ENCODE measurements at places on chromosomes 4 and X.

DNA sequence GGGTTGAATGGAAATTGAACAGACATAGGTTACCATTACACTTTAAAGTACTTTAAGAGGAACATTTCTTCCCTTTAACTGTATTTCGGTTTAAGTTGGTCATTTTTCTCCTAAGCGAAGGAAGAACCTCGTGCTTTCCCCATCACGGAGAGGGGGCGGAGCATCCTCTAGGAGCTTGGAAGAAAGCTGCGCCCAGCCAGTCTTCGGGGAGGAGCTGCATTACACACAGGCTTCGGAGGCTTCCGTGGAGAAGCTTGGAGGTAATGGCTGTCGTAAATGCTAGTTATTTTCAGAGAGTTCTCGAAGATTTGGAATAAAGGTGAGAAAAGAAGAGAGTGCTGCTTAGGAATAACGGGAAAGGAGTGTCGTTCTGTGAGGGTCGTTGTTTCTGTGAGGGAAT, at the start of gene PWWP3B:
TSS of gene PWWP3B (plus strand) at position 199 of the 400 bp plus-strand sequence. CDS start 37,128 bp downstream, outside the sequence.
- no peak for ATAC-seq

DNA sequence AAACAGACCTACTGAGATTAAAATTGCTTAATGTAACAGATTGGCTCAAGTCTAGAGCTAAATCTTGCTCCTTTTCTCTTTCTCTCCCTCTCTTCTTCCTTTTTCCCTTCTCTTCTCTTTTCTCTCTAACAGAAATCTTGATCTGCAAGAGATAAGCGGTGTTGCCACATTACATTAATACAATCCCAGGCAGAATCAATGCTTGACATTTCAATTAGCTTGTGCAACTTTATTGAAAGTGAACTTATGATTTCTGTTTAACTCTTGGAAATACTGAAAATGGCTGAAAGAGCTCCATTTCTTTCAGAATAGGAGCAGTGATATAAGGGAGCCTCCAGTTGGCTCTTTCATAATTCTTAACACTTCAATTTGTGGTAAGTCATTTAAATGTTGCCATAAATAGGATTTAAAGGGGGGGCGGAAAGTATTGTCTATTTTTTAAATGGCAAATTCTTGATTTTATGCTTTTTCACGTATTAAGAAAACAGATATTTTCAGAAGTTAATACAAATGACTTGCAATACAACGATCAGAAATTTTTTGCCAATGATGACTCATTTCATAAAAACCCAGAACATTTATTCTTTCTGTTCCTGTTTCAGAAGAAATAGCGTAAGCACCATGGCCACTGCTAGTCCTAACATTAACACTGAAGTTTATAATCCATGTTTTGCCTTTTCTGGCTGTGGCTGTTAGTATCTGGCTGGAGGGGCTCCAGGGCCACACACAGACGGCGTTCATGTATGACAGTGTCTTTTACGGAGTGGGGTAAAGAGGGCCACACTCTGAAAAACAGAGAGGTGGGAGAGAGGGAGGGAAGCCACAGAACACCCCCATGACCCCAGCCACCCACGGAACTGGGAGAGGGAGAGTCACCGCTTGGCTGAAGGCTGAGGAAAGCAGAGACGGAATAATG, 115.7 kb upstream of the FAT1 start:
- ATAC-seq, result no peak

GRCh38 chr4:95220205-95221175, 328.3 kb downstream of the UNC5C start:
- ATAC-seq, result no peak

- ATAC-seq, result peak; percentile 74
Observed at GRCh38 chrX:124239911-124240310, 92.5 kb upstream of the TEX13D start.

- ATAC-seq, result no peak
Observed at GRCh38 chr4:168881781-168882420, 128.2 kb downstream of the CBR4 start.

DNA sequence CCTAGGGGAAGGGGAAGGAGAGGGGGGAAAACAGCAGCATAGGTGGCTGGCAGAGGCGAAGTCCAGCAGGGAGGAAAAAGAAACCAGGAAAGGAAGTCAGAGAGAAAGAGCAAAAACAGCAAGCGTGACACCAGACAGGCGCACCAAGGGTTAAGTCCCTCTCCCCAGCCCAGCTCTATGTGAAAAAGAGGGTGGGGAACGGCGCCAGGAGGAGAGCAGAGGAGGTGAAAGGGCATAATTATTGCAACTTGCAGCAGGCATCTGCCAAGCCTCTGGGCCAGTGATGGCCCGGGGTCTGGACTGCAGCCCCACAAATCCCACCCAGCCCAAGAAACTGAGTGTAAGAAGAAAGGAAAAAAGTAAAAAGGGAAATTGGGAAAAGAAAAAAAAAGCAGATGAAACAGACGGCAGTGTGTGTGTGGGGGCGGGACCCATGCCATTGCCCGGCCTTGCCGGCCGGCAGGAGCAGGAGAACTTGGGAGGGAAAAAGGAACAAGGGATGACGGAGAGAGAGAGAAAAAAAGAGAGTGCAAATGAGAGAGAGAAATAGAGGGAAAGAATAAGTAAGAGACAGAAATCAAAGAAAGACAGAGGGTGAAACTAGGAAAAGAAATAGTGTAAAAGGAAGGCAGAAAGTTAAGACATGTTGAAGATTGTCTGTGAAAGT, 14.1 kb upstream of the RHOXF2 start:
- no peak for ATAC-seq

GRCh38 chr4:1797861-1798579, 4.9 kb downstream of the FGFR3 start:
- no peak for ATAC-seq

GRCh38 chr4:3759236-3759635, 6.9 kb upstream of the ADRA2C start:
- ATAC-seq, result no peak

- no peak for ATAC-seq
Observed at GRCh38 chr4:46931981-46932380, 22.9 kb upstream of the COX7B2 start.

DNA sequence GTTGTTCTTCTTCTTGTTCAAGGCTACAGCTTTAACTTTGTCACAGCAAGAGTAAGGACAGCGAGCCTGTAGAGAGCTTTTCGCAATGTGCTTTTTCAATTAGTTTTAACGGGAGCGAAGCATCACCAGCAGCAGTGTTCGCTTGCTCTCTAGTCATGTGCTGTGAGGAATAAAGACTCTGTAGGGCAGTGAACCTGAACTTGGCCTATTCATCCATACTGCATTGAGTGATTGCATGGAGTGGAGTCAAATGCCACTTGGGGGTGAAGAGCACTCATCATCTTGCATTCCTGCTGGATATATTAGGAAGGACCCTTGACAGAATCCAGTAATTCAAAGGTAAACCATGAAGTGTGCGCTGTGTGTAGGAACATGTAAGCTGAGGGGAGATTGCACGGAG, 240.0 kb downstream of the FRMPD4 start:
- ATAC-seq, result no peak

GRCh38 chr4:124947622-124948265, 235.2 kb upstream of the ANKRD50 start:
- no peak for ATAC-seq

DNA sequence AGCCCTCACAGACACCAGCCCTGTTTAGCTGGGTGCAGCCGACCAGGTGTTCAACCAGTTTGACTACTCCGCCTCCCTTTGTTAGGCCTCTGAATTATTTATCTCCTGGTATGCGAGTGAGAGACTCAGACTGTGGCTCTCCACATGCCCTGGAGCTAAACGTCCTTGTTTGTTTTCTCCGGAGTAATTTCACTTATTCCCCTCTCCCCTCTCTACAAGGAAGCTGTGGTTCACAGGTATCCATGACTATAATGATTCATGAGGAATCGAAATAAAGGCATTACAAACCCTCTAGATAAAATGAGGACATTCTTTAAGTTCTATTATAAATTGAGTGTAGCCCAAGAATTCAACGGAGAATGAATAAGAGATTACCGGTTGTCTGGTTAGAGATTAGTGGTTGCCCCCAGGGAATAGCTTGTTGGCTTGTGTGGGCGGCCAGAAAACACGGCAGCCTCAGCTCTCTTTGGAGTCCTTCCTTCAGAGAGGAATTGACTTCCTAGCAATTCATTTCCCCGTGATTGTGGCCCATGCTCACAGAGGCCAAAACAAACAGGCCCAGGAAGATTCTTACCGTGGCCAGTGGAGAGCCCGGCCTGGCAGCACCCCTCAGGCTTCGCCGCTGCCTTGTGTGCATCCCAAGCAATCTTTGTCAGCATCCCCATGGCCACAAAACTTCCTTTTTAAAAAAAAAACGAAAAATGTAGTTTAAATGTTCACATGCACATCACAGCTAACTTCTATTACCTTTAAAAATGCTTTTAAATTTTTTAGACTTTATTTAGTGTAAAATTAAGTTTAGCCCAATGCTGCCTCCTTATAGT, 60.2 kb upstream of the CBR4 start:
- ATAC-seq, result no peak

DNA sequence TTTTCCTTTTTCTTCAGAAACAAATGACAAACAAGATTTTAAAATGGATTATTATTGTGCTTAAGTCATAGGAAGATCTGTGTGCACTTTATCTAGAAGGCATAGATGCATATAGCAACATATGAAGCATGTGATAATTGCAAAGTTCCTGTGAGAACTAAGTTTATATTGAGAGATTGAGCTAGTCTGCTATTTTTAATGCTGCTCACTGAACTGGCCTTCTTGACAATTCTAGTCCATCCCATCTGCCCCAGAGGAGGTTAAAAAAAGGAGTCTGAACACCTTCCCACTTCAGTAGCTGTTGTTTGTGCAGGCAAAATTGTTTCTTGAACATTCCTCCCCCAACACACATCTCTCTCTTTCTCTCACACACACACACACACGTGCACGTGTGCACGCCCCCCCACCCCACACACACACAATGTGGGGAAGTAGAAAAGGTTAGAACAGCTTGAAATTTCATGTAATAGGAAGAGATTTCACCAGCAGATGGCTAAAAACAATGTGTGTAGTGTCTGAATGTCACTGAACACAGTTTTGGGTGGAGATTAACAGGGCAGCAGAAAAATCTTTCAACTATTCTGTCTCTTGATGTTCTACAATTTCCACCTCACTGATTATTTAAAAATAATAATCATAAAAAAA, 108.0 kb downstream of the GPM6A start:
- ATAC-seq, result no peak

DNA sequence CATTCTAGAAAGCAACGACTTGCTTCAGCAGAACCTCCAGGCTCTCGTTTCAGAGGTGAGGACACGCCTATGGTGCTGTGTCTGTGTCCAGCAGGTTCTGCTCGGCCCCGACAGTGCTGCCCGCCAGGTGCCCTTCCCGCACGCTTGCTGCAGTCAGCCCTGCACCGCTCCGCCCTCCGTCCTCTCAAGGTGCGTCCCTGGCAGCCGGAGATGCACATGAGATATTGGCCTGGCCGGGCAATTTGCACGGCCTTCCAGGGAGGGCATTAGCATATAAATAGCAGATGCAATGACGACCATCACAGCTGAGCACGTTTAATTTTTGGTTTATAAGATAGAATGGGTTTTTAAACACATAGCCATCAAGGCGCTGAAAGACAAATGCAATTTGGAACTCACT, 14.4 kb downstream of the UVSSA start:
- no peak for ATAC-seq

DNA sequence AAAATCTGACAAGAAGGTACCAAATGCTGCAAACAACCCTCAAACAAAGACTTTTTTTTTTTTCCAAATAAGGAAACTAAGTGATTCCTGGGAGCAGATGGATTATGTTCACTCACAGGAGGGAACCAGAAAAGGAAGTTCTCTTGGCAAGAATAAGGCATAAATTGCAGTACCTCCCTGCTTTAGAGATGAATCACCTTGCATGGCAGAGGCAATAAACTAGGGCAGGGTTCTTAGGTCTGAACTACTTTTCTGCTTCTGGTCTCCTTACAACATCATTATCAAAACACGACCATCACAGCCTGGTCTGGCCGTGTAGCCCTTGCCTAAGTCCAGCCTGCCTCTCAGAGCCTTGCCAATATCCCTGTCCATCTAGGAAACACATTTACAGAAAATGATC, 6.3 kb downstream of the TMEM31 start:
- ATAC-seq, result no peak

DNA sequence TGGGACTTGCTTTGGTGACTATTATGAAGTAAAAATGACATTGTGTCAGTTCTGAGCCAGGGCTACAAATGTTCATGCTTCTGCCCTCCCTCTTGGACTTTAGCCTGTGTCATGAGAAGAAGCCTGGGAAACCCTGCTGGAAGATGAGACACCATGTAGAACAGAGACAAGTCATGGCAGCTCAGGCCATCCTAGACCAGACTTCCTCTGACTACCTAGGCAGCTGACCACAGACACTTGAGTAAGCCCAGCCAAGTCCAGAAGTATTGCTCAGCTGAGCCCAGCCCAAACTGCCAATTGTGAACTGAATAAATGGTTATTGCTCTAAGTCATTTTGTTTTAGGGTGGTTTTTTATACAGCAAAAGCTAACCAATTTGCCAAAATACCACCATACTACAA, 467.6 kb upstream of the CNKSR2 start:
- ATAC-seq, result no peak

DNA sequence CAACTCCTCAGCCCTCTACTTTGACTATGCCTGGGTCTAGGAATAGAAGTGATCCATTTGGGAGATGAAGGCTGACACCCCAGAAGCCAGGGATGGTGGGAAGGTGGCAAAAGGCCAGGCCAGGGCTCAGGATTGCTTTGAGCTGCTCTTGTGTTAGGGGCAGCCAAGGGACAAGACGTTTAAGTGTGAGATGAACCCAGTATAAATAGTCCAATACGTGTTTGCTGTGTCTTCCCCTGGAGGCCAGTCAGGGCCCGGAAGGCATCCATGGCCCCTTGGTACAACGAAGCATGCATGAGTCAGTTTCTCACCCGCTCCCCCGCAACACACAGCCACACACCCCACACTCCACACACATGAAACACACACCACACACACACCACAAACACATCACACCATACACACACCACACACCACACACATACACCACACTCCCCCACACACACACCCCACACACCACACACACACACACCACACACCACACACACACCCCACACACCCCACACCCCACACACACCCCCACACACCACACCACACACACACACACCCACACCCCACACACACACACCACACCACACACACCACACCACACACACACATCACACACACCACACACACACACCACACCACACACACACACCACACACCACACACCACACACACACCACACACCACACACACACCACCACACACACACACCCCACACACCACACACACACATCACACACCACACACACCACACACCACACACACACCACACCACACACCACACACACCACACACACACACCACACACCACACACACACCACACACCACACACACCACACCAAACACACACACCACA, 5.1 kb downstream of the STARD8 start:
- ATAC-seq, result no peak

- no peak for ATAC-seq
Observed at GRCh38 chr4:42399393-42399792, 2.1 kb downstream of the SHISA3 start.

DNA sequence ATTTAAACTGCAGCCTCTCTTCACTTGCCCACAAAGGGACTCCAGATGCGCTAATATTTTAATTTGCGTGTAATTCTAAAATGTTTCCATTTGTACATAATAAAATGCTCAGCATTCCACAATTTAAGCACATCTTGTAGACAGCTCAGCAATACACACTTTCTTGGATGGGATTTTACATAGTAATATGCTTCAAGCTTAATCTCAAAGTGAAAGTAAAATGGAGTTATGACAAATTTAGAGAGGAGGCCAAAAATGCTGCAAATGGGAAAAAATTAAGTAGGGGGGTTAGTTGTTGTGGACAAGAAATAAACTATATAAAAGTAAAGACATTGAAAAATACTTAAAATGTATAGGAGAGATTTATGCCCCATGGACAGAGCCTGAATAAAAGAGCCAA, 149.1 kb downstream of the FBXO8 start:
- ATAC-seq, result no peak
